ENCODE measurements at places on chromosomes 3 and 15.

DNA sequence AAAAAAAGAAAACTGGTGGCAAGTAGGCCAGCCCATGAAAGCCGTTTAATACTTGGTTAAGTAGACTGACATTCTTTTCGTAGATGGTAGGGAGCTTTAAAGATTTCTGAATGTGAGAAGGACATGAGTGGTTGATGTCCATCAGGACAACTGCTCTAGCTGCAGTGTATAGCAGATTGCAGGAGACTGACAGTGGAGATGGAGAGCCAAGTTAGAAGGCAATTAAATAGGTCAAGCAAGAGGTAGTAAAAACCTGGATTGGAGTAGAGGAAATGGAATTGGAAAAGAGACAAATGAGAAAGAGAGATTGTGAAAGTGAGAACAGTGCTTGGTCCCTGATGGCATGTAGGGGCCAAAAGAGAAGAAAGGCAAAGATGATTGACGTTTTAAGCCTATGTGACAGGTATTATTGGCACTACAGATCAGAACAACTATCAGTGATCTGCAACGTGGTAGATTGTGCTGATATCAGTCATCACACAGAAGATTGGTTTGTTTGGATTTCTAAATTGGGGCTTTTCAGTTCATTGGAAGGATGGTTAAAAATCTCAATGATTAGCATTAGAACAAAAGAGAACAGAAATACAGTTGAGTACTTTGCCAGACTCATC, 74.0 kb downstream of the CNTN4 start:
- no peak for DNase-seq

GRCh38 chr3:185332026-185332735, 30.8 kb upstream of the MAP3K13 start:
- DNase-seq = no peak

DNA sequence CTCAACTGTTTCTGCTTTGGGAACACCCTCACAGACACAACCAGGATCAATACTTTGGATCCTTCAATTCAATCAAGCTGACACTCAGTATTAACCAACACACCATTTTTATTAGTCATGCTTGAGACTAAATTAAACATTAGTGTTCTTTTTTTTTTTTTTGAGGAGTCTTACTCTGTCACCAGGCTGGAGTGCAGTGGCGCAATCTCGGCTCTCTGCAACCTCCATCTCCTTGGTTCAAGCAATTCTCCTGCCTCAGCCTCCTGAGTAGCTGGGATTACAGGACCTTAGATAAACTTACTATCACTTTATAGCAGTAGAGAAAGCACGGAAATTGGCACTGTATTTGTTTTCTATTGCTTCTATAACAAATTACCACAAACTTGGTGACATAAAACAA, 2.0 kb upstream of the RAB11A start:
- no peak for DNase-seq

GRCh38 chr3:43176666-43177065, 70.8 kb upstream of the POMGNT2 start:
- no peak for DNase-seq

GRCh38 chr3:165210132-165210531, 13.9 kb upstream of the SLITRK3 start:
- DNase-seq = no peak

- peak; percentile 14 for DNase-seq
Measured at GRCh38 chr3:65342084-65342683, 654.4 kb upstream of the ADAMTS9 start.

DNA sequence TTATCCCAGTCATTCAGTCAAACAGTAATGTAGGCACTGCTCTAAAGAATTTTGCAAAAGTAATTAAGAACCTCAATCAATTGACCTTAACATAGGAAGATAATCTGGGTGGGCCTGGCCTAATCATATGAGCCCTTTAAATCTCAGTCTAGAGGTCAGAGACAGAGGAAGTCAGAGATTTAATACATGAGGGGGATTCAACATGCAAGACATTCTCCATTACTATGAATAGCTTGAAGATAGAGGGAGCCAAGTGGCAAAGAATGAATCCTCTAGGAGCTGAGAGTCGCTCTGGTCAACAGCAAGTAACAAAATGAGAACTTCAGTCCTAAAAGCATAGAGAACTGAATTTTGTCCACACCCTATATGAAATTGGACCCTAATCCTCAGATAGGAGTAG, 39.0 kb upstream of the MBNL1 start:
- DNase-seq = no peak

- no peak for DNase-seq
Measured at GRCh38 chr3:33879540-33879939, 81.1 kb downstream of the PDCD6IP start.

GRCh38 chr3:162525771-162526170, 1029.2 kb downstream of the OTOL1 start:
- no peak for DNase-seq

DNA sequence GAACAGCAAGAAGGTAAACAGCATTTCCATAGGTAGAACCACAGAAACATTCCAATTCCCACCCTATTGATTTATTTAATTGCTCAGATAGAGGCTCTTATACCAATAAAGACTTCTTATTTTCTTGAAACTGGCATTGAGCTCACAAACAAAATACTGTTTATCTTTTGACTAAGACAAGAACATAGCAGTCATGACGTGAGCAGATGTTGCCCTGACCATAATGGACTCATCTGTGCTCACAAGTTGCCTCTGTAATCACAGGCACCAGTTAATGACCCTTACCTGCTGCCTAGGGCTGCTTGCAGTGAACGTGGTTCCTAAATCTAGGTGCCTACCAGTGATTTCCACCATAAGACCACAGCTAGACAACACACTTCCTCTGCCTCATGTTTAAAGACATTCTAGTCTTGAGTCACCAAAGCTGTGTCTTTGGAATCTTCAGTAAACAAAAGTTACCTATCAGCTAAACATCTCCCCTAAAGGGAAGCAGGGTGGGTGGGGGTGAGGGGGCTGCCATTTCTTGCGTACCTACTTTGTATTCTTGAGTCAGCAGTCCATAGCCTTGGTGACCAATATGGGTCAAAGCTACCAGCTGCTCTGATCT, 2.1 kb downstream of the FYCO1 start:
- no peak for DNase-seq

DNA sequence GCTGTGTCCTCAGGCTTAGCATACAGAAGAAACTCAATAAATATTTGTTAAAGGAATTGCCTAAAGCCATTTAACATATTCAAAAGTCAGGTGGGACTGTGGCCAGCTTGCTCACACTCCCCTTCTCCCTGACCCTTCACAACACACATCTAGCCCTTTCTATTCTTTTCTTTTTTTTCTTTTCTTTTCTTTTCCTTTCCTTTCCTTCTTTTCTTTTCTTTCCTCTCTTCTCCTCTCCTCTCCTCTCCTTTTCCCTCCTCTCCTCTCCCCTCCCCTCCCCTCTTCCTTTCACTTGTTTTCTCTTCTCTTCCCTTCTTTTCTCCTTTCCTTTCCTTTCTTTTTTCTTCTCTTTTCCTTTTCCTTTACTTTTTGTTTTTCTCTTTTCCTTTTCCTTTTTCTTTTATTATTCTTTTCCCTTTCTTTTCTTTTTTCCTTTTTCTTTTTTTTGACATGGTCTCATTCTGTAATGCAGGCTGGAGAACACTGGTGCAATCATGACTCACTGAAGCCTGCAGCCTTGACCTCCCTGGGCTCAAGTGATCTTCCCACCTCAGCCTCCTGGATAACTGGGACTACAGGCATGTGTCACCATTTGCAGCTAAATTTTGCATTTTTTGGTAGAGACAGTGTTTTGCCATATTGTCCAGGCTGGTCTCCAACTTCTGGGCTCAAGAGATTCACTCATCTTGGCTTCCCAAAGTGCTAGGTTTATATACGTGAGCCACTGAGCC, 377.8 kb downstream of the GRM7 start:
- no peak for DNase-seq

- DNase-seq = no peak
Measured at GRCh38 chr3:12484983-12485327, 675 bp downstream of the TSEN2 start.

DNA sequence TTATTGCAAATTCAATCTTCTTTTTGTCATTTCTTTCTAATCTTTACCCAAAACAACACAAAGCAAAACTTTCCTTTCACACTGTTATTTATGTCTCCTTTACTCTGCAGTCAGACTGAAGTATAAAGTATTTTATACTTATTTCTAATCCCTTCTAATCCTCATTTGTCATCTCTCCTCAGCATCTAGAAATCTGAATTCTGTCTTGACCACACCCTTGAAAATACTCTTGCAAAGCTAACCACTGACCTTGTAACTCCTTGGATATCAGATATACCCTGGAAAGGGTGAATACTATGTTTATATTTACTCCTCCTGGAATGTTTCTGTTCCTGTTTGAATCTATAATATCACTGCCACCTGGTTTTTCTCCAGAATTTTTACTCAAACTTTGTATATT, 481.1 kb downstream of the ZNF385D start:
- no peak for DNase-seq

DNA sequence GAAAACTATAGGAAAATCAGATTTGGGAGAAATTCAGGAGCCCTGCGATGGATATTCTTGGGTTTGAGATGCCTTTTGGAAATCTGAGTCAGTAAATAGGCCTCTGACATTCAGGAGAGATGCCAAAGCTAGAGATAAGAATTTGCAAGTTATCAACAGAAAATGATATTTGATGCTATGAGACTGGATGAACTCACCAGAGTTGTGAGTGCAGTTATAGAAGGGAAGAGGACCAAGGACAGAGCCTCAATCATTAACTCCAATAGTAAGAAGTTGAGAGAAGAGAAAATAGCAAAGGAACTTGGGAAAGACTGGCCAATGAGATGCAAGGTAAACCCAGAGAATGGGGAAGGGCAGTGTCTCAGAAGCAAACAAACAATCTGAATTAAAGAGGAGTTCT, 7.9 kb upstream of the ANO10 start:
- DNase-seq = no peak

DNA sequence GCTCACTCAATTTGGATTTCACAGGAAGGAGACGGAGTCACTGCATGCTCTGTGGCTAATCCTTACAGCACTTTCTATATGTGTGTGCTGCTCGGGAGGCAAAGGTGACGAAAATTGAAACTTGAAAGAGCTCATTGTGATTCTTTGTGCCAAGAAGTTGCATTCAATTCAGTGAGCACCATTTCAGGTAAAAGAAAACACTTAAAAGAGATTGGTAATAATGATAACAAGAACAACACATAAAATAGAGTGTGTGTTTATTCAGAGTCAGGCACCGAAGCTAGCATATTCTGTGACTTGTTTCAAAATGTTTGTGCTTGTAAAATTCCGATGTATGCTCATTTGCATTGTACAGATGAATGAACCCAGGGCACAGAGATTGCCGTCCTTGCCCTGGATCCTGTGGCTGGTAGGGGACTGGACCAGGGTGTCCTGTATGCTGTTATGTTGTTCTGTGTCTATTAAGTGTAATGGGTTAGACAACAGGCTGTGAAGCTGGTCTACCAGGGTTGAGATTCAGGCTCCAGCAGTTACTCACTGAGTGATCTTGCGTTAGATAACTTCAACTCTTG, 193.3 kb upstream of the PROK2 start:
- no peak for DNase-seq

DNA sequence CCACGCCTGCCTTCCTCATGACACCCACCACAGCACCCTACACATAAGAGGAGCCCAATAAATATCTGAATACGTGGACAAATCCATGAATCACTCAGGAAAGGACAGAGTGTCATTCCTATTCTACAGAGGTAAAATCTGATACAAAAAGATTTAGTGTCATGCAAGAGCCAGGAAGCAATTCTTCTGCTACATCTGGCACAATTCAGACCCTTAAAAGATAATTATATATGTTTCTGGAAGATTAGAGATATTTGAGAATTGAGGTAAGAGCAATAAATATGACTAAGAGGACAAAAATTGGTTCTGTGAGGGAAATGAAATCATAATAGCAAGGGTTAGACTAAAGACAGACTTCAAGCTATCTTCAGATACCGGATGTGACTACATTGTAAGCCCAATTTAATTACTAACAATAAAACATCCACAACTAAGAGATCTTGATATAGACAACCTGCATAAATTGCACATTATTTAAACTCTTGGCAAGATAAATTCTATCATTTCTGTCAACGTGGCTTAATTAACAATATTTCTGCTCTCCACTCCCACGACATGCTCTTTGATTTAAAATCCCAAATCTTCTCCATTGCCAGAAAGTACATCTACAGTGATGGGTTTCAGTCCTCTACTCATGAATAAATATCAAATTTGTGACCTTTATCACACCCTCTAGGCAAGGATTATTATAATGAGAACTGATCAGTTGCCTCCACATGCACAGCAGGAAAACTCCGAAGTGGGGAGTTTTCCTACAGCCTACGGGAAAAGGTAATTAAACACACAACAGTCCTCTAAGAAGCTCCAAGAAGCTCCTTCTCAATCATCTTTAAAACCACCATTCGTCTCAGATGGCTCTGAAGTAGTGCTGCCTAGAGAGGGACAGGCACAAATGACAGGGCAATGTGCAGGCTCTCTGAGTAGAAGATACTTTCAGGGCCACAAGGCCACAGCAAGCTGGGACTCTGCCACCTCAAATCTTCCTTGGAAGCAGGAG, 32.6 kb downstream of the MB21D2 start:
- no peak for DNase-seq

DNA sequence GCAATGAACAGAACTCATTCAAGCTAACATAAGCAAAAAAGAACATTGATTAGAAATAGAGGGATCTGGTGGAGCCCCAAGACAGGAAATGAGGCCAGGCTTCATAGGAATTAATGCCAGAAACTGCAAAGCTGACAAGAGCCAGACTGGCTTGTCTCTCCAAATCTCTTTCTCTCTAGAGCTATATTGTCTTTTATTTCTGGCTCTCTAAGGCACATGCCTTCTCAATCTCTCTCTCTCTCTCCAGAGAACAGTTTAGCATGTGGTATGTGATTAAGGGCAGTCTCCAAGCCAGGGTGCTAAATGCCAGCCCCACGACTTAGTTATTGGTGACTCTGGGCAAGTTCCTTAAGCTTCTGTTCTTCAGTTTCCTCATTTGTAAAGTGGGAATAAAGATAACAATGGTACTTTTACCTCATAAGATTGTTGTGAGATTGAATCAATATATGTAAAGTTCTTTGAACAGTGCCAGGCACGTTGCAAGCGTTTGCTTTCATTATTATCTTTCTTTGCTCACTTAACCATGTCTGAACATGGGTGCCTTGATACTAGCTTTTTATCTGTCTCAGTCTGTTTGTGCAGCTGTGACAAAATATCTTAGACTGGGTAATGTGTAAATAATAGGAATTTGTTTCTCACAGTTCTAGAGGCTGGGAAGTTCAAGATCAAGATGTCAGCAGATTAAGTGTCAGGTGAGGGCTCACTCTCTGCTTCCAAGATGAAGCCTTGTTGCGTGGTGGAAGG, 123.2 kb downstream of the BDH1 start:
- no peak for DNase-seq

DNA sequence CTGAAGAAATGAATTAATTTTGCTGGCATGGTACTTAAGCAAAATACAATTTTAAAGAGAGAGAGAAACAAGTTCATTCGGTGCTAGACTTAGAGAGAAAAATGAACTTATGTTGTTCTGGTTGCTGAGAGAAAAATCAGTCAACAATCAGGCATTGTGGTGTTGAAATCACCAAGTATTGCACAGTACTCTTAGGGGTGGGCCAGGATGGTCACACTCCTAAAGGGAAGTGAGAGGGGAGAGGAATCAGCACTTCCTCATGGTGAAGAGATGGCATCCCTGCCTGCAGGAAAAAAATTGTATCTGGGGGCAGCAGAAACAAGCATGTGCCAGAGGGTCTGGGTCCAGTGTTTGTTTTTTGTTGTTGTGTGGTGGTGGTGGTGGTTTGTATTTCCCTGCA, 7.0 kb upstream of the DMXL2 start:
- no peak for DNase-seq

- no peak for DNase-seq
Measured at GRCh38 chr15:101065570-101066221, 146.5 kb downstream of the LRRK1 start.
